CD4-positive, alpha-beta T cell treated with Interferon alpha-2 for 1 hour (primary cell): ENCODE measurements at places on chromosomes 4 and X.

DNA sequence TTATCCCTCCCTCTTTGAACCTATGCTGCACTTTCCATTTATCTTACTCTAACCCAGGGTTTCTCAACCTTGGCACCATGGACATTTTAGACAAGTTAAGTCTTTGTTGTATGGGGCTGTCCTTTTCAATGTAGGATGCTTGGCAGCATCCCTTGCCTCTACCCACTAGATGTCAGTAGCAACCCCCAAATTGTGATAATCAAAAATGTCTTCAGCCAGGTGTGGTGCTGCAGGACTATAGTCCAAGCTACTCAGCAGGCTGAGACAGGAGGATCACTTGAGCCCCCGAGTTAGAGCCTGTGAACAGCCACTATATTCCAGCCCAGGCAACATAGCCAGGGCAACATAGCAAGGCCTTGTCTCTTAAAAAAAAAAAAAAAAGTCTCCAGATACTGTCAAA is 7.0 kb downstream of the LRCH2 start:
- no peak for DNase-seq

- no peak for DNase-seq
These were observed 64.1 kb upstream of the SCOC start for GRCh38 chr4:140309124-140309870.

GRCh38 chr4:172780566-172781081 is 388.0 kb upstream of the GALNT7 start:
- DNase-seq, result no peak

GRCh38 chr4:4792466-4792865 is 67.0 kb upstream of the MSX1 start:
- no peak for DNase-seq

- no peak for DNase-seq
These were observed 109.6 kb downstream of the ANXA3 start for GRCh38 chr4:78661086-78661690.

DNA sequence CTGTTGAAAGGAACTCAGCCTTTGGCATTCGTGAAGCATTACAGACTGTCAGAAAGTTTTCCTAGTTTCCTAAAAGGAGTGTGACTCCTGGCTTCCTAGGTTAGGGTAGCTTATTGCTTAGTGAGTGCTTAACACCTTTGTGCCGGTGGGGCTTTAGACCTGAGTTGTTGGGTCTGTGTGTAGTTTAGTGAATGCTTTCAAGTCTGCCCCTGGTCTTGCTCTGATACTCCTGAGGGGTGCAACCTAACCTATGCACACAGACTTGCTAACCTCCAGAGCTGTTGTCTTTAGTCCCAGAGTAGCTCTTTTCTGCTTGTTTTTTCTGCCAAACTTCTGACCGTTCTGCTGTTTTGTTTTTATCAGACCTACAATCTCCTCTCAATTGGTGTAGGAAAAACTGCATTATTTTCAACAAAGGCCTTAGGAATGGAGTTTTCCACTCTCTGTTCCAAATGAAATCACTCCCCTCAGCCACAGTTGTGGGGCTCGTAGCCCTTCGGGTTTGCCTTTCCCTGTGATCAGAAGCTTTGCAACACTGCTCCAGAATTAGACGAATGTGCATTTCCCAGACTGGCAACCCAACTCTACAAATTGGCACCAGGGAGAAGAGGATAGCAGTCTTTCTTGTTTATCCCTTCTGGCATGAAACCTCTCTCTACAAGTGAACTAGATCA is 1399.1 kb upstream of the PCDH7 start:
- DNase-seq, result no peak

DNA sequence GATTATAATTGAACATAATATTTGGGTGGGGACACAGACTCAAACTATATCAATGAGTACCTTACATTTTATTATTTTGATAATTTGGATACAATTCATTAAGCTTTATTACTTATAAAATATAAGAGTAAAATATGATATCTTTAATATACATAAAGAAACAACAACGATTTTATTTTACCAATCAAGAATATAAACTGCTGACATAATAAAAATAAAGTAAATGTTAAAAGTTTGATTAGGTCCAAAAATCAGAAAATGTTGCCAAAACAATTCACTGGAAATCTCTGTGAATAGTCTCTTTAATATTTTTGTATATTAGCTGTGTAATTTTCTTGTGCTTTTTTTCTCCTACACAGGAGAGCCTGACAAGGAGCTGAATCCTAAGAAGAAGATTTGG is 21.4 kb downstream of the GIMD1 start:
- no peak for DNase-seq

GRCh38 chr4:108881986-108882385 is 119.1 kb upstream of the ETNPPL start:
- no peak for DNase-seq

DNA sequence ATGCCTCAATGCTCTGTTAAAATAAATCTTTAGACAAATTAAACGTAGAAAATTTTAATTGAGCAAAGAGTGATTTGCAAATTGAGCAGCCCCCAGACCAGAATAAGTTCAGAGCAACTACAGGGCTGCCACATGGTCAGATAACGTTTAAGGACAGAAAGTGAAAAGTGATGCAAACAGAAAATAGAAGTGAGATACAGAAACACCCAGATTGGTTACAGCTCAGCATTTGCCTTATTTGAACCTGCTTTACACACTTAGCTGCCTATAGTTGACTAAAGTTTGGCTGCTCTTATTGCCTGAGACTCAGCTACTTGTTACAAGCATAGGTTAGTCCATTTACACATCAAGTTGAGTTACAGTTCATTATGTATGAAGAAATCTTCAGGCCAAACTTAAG is 1800.8 kb upstream of the PCDH10 start:
- DNase-seq, result no peak

DNA sequence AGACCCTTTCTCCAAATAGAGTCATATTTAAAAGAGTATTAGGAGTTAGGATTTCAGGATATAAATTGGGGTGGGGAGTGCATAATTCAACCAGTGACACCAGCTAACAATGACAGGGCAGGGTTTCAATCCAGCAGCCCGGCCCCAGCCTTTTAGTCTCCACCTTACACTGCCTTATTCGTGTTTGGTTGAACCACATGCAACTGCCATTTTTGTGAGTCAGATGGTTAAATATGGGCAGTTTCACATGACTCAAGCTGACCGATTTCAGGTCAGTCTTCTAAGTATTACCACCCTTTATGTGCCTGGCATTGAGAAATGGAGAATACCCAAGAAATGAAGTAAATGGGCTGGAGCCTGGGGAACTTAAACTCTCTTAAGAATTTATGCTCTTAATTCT is 102.8 kb downstream of the STOX2 start:
- DNase-seq, result no peak

- no peak for DNase-seq
These were observed 8.7 kb upstream of the TADA2B start for GRCh38 chr4:7034262-7035081.

DNA sequence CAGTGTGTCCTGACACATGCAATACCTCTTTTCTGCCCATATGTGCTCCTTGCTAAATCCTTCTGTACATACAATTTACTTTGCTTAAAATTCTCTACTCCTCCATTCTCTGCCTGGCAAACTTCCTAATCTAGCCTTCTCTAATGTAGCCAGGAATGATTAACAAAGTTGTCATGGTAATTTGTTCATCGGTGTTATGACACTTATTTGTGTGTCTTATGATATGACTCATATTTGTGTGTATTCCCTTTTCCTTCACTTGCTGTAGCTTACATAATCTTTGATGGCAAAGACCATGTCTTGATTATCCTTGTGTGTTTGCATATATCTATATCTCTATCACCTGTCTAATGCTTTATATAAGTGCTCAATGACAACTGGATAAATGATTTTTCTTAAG is 133.3 kb downstream of the COL25A1 start:
- DNase-seq, result no peak

GRCh38 chrX:35046660-35047296 is 104.2 kb downstream of the FAM47B start:
- DNase-seq, result no peak

GRCh38 chrX:51496501-51497291 is at the start of gene NUDT11:
Gene NUDT11, minus strand, starts transcription at chrX:51496592. Its CDS starts 148 bp downstream, at chrX:51496444.
- peak; percentile 2 for DNase-seq

DNA sequence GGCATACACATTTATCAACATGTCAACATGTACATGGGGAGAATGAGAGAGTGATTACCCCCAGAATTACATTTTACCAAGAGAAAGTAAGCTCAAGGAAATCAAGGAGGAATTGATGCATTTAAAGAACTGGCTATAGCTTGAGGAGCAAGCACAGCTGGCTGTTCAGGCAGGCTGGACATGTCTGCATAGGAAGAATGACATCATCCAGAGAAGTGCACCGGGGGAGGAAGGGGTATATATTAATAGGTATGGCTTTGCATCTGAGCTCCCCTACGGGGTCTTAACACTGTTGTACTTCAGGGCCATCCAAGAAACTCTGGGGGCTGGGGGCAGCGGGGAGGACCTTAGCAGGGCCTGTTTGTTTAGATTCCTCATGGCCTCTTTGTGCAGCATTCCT is 222.4 kb upstream of the VCX start:
- no peak for DNase-seq

DNA sequence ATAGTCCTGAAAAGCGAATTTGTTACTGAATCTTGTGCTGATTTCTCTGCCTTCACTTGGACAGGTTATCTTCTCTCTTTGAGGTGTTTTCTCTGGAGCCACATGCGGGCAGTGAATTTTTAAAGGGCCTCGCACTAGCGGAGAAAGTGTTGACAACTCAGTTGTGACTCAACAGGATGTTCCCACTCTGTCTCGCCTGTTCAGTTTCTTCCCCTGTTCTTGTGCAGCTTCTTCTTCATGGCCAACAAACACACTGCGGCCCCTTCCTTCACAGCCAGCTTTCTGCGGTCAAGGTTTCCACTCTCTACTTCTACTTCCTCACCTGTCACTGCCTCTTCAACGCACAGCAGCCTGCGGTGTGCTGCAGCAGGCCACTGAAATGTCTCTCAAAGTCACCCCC is 1.1 kb upstream of the SHROOM4 start:
- DNase-seq, result no peak

DNA sequence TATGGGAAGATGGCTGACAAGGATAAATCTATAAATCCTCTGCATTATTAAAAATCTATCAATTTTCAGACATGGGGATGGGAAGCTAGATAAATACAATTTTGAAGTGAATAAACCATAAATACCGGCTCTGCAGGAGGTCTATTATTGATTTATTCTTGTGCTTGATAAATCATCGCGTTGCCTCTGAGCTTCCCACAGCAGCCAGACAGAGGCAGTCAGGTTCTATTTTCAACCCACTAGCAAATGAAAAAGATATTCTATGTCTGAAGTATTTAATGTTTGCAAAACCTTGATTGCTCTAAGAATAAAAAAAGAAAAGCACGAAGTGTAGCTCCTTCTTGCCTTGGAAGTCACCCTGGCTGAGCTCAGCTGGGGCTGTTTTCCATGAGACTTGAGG is 216.2 kb downstream of the DHRSX start:
- DNase-seq, result no peak

GRCh38 chrX:150421816-150422215 is 58.7 kb downstream of the MAMLD1 start:
- no peak for DNase-seq

DNA sequence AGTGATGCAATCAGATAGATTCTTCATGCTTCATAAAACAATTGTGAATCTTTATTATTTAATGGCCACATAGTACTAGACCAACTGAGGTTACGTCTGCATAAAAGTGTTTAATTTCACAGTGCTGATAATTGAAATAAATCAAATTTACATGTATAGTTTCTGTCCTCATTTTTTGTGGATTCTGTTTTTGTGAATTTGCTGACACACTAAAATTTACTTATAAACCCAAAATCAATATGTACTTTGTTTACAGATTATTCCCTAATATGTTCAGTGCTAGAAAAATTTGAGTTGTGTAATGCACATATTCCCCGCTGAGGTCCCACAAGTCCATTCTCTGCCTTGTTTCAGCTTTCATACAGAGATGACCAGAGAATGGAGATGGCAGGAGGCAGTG is 759.8 kb downstream of the CENPC start:
- no peak for DNase-seq

DNA sequence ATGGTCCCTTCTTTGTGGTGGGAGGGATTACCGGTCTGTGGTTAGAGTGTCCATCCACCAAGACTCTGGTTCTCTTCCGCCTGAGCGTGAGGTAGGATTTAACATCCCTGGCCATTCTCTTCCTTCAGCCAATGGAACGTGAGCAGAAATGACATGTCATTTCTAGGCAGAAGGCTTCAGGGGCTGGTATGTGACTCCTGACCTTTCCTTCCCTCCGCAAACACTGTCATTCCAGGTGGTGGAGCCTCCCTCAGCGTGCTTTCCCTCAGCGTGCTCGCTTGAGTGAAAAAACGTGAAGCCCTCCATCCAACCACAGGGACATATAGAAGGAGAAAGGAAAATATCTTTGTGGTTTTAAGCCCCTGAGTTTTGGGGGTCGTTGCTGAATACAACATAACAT is 34.0 kb upstream of the SLC10A4 start:
- no peak for DNase-seq

DNA sequence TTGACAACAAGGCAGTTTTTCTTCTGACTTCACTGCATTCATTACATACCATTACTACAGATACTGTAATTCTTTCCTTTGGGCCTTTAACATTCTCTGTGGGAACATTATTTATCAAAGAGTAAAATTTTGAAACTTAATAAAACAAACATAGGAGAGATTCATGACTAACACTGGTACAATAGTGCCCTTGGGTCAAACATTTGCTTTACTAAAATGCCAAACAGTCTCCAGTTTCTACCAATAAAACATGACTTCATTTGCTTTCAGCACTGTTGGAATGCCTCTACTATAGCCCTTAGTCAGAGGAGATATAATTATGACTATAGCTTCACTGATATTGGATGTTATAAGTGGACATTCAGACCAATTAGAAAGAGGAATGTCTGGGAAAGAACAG is 481.5 kb downstream of the PACRGL start:
- no peak for DNase-seq

GRCh38 chr4:186805020-186805820 is 81.6 kb upstream of the FAT1 start:
- DNase-seq, result no peak

DNA sequence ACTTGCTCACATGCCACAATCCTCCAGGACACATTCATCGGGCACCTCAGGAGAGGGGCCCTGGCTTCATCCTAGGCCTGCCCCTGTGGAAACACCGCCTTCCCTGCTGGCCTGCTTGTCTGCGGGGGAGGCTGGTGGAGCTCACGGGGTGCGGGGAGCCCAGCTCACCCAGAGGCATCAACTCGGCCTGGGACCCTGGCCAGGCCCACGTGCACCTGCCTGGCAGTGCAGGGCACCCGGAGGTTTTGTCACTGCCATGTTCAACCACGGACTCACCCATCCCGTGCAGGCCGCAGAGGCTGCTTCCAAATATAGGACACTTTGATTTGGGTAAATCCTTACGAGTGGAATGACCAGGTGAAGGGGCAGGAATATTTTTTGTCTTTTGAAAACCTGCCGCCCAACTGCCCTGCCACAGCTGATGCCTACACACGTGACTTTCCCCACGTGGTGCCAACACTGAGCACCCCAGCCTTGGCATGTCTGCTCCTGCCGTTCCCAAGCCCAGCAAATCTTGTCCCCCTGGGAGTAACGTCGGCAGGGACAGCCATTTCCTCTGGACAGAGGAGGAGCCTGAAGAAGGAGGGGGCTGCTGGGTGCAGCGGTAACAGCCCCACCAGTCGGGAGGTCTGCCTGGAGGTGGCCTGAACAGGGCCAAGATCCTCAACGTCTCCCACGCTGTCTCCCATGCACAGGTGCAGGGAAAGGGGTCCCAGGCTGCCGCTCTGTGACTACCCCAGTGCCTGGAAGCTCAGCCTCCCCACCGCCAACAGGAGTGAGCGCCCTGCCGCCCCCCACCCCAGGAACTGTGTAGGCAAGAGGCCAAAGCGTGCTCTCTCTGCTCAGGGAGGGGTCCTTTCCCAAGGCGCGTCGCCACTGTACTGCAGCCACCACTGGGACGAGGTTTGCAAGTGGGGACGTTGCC is 8.5 kb downstream of the MXD4 start:
- DNase-seq, result no peak
